ENCODE measurements at places on chromosomes 2 and 18. TPM values are rescaled to one million over a fixed set of nuclear protein-coding genes. Genes with fewer than 3 reads are reported as not detected.
A peak's percentile ranks its signal among the peaks of the same experiment; 100 is the strongest.

Gene DCDC2C
- total RNA-seq, result not detected

GRCh38 chr18:39841482-39842365 is 2113.3 kb upstream of the PIK3C3 start:
- H3K4me1 ChIP-seq, result peaks cover 25% of the 10 kb centered on the region
- H3K36me3 ChIP-seq, result no peaks in the 10 kb centered on the region
- peak overlapping the region; percentile 90 for H3K4me3 ChIP-seq
- peak; percentile 20 for DNase-seq
- H3K27me3 ChIP-seq, result peaks cover 9% of the 10 kb centered on the region

Gene HYCC2
- total RNA-seq, result 25.7 TPM

- no peak for DNase-seq
- H3K4me3 ChIP-seq, result no peak overlapping the region
- no peaks in the 10 kb centered on the region for H3K4me1 ChIP-seq
Measured at GRCh38 chr2:105502625-105503334, 103.9 kb upstream of the FHL2 start.
